ENCODE measurements at places on chromosomes 1 and 21.

DNA sequence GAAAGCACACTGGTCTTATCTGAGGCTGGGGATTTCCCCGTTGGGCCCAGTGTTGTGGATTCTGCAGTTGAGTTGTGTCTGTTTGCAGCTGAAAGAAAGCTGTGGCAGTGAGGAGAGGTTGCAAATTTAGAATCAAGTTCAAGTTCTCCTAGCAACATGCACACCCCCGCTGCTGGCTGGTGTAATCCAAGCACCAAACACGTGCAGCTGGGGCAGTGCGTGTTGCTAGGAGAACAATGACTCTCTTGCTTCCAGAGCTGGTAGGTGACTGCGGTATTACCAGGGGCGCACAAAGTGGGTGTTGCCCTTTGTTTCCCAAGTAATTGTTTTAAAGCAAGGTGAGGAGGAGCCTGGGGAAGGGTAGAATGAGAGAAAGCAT lies 91.5 kb downstream of the IER5 start:
- DNase-seq = no peak

- no peak for DNase-seq
Observed at GRCh38 chr1:65825741-65826140, 33.0 kb downstream of the PDE4B start.

DNA sequence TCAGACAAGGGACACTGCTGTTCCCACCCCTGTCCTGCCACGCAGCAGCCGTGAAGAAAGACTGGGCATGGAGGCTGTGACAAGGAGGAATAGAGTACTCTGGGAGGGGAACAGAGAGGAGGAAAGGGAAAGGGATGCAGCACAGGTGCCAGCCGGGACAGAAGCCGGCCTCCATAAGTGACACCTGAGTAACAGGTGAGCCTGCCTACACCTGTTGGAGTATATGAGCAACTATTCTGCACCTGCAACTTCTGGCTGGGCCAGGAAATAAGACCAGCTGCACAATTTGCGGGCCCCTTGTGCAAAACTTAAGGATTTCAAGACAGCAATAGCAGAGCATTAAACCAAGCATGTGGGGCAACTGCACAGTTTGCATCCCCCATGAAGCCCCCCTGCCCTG lies 72.5 kb upstream of the GOLT1A start:
- DNase-seq = no peak

DNA sequence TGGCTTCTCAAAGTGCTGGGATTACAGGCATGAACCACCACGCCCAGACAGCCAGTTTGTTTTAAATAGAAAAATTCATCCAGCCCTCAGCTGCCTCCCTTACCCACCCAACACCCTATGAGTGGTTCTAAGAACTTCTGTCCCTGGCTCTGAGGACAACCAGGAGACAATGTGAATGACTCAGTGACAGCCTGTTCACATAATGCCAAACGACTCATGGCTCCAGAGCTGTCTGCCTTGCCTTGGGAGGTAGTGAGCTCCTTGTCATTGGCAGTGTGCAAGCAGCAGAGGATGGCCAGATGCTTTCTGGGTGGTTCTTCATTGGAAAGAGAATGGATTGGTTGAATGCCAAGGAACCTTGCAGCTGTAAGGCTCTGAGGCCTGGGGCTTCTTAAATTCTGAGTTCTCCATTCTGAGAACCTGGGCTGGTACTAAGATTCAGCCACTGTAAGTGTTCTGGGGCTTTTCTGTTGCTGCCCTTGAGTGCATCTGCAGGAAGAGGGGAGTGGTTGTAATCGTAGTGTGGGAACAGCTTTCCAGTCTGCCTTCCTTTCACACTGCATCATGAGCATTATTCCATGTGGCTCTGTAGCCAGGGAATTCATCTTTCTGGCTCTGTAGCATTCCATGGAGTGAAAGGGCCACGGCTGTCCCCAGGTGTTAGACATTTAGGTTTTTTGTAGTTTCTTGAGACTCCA lies 5.8 kb downstream of the SERINC2 start:
- no peak for DNase-seq

All from stimulated activated CD4-positive, alpha-beta T cell treated with anti-CD3 and anti-CD28 coated beads, Interleukin-15, amount 100 ng/mL, for 1 hour (primary cell).